ENCODE measurements at places on chromosomes 13 and 19.

DNA sequence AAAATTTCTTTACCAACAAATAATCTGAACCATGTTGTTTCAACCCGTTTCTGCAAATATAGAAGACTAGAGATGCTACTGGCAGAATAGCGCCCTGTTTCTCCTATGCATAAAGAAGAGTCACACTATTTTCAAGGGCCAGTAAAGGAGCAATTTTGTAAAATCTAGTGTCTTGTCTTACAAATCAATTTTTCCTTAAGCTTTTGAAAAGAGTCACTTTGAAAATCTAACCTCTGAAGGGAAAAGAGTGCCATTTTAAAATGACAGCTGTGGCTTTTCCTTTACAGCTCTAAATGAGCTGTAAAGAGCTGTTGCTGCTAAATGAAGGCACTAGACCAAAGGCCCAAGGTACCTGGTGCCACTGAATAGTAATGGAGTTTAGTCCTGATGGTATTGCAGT, 16.9 kb upstream of the GTF2F2 start:
- DNase-seq: no peak

- no peak for DNase-seq
These were observed 7.8 kb downstream of the ANKLE1 start for GRCh38 chr19:17289489-17289888.

DNA sequence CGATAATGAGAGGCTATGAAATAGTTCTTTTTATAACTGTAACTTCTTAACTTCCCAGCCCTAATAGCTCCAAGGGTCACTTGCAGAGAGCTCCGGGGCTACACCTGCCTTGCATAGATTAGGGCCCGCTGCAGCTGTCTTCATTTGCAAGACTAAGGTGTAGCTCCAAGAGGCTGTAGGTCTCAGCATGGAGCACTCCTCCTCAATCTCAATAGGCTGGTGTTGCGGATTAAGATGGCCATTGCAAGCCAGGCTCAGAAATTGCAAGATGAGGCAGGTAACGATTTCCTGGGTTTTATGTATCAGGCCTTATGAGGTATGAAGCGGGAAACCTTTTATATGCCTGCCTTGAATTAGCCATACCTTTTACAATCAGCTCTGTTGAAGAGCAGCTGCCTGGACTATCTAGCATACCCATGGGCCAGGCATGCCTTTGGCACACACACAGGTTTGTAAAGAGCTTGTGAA, 185.7 kb downstream of the TM9SF2 start:
- DNase-seq: no peak

DNA sequence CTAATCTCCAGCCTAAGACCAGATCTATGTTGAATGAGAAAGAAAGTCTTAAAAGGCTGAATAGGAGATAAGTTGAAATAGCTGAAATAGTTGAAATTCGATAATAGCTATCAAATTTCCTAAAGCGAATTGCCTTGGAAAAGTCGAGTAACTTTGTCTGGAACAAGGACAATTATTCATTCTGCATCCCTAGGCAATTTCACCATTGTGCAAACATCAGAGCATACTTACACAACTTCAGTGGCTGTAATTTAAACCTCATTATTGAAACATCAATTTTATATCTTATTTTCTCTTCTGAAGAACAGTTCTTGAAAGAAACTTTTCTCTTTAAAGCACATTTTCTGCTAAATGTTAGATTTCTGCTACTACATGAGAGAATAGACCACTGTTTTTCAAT, 13.6 kb downstream of the TNFSF13B start:
- no peak for DNase-seq

Data from activated CD8-positive, alpha-beta memory T cell treated with anti-CD3 and anti-CD28 coated beads for 4 hours (primary cell).